ENCODE measurements at places on chromosomes 11 and 22.

DNA sequence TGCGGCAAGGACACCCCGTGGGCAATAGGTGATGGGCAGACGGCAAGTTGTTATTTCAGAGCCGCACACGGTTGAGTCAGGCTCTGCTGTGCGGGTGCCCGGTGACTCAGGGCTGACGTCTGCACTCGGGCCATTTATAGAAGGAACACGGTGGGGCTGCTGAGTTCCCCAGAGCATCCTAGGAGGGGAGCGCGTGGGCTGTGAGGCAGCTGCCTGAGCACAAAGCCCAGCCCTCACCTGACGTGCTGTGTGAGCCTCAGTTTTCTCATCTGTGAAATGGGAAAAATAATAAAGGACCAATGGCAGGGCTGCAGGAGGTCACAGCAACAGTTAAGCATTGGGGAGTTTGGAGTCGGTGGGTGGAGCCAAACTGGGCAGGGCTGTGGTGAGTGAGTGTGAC, 11.3 kb upstream of the RHOD start:
- DNase-seq: peak; percentile 88

DNA sequence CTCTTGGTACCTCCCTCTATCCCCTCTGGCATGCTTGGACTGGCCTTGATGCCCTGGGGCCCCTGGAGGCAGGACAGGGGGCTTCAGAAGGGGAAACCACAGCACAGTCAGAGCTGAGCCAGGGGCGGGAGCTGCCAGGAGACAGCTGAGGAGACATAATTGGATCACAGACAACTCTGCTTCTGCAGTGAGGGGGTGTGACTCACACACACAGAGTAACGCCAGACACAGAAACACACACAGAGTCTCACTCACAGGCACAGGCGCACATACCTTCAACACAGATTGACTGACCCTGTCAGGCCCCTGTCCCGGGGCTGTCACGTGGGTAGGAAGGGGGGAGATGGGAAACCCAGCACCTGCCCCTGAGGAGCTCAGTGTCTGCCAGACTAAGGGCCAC, 20.6 kb downstream of the STARD10 start:
- peak; percentile 47 for DNase-seq

DNA sequence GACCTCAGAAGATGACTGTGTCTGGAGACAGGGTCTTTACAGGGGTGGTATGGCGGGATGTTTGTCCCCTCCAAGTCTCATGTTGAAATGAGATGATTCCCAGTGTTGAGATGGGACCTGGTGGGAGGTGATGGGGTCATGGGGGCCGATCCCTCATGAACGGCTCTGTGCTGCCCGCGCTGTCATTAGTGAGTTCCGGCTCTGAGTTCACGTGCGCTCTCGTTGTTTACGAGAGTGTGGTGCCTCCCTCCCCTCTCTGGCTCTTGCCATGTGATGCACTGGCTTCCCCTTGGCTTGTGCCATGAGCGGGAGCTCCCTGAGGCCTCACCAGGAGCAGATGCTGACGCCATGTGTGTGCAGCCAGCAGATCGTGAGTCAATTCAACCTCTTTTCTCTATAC, 830.8 kb downstream of the TBC1D22A start:
- DNase-seq: no peak

DNA sequence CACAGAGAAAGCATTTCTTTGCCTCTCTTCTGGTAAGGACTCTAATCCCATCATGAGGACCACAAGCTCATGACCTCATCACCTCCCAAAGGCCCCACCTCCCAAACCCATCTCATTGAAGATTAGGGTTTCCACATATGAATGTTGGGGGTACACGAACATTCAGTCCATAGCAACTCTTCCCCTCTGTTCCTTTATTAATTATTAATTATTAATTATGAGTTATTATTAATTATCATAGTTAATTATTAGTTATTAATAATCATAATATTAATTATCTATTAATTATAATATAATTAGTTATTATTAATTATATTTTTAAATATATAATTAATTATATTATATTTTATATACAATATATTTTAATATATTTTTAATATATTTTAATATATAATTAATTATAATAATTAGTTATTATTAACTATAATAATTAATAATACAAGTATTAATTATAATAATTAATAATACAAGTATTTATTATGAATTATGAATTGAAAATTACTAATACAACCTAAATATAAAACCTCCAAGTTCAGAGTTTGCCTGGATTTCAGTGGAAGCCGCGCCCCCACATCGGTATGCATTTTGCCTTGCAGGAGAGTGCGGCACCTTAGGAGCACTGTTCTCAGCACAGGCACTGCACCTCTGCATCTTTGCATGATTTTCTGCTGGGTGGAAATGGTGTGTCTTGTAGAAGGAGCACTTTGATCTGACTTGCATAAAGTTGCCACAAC, 128.0 kb upstream of the FGF3 start:
- DNase-seq: no peak

GRCh38 chr22:23216461-23217170, 36.3 kb downstream of the BCR start:
- DNase-seq: no peak

DNA sequence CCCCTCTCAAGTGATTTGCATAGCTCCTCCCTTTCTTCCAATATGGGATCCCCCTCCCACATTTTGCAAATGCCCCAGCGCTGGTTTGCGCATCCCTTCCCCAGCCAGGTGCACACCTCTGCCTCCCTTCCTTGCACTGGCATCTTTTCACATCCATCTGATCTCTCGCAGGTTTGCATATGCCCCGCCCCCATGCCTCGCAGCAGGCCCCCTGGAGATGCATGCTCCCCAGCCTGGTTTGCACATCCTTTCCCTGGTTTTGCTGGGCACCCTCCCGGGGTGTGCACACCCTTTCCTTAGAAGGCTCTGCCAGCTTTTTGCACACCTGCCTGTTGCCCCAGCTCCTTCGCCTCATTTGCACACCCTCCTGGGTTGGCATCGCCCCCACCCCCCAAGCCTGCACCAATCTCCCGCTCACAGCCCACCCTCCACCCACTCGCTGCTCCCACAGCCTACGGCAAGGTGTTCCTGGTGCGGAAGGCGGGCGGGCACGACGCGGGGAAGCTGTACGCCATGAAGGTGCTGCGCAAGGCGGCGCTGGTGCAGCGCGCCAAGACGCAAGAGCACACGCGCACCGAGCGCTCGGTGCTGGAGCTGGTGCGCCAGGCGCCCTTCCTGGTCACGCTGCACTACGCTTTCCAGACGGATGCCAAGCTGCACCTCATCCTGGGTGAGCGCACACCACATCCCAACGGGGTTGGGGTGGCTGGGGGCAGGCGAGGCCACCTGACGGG, 917 bp downstream of the RPS6KA4 start:
- no peak for DNase-seq

- DNase-seq: no peak
These were observed 5.7 kb upstream of the SUN2 start for GRCh38 chr22:38761202-38762162.

- no peak for DNase-seq
These were observed 167.6 kb upstream of the SYT13 start for GRCh38 chr11:45453721-45454120.

DNA sequence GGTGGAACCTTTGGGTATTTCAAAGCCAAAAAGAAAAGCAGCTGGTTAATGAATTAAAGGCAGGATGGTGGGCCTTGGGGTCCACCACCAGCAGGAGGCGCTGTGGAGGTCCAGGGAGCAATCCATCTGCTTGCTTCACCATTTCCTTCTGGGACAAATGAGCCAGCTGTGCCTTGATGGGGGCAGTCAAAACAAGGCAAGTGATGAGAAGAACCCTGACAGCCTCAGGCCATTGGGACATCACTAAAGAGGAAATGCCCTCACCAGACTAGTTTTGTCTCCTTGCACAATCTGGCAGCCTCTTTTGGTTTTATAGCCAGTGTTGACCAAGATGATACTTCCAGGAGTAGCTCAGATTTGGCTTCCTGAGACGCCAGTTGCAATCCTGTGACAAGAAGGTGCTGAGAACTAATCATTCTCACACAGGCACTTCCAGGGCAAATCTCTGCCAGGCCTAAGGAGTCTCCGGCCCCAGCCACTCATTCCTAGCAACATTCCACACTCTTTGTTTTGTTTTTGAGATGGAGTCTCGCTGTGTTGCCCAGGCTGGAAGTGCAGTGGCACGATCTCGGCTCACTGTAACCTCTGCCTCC, 38.2 kb upstream of the WEE1 start:
- peak; percentile 86 for DNase-seq

DNA sequence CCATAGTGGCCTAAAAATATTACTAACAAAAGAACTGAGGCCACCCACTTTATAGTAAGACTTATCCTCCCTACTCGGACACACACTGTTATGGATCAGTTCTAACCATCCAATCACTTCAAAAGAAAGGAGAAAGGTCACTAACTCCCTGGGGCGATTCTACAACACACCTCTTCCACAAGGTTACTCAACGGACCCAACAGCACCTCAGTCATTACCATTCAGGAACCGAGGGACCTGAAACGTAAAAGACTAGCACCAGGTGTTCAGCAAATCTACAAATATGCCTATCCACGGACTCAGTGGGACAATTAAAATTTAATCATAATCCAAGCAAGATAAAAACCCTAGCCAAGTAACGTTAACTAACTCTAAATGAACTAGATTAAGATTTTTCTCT, 1.6 kb downstream of the HNRNPUL2 start:
- no peak for DNase-seq

- peak; percentile 45 for DNase-seq
These were observed 5.4 kb downstream of the GRK2 start for GRCh38 chr11:67271541-67272284.

- no peak for DNase-seq
These were observed 2.3 kb downstream of the ACY3 start for GRCh38 chr11:67648140-67648795.

GRCh38 chr22:27808451-27809225, 7.1 kb upstream of the MN1 start:
- no peak for DNase-seq

DNA sequence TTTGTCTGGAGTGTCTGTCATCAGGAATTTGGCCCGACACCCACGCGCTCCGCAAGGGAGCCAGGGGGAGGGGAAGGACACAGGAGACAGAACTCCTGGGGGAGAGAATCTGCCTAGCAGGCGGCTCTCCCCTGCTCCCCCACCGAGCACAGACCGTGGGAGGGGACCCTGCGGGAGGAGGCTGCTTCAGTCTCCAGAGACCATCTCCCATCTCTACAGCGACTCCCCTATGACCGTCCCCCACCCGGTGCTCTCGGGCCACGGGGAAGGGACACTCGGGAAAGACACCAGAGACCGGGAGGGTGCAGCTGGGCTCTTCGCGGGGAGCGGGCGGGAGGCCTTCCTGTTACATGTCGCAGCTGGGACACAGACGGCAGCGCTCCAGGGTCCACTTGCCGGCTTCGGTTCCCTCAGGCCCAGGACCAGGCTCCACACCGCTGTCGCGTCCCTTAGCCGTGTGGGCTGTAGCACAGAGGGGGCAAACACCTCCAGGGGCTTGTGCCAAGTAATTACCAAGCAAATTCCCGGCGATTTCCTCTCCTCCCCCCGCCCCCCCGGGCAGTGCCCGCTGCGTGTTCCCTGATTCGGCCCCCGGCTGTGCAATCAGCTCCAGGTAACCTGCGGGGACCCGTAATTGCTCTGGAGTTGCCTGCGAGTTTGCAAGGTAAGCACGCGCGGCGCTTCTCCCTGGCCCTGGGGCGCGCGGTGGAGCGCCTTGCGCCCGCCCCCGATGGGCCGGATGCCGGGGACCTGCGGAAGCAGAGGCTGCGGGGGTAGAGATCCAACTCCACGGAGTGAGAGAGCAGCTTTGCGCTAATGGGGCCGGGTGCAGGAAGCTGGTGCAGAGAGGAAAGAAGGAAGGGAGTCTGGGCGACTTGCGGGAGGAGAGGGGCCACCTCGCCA, 155.1 kb upstream of the CADM1 start:
- DNase-seq: no peak

- DNase-seq: no peak
These were observed 25.7 kb upstream of the HMGXB4 start for GRCh38 chr22:35231585-35232084.

GRCh38 chr22:28736301-28737155, 5.1 kb downstream of the CHEK2 start:
- no peak for DNase-seq

- no peak for DNase-seq
These were observed 96.2 kb downstream of the TSPAN18 start for GRCh38 chr11:44823006-44823405.

GRCh38 chr22:29623553-29624169, 20.2 kb downstream of the NF2 start:
- DNase-seq: no peak

GRCh38 chr22:31933816-31934482, 10.4 kb upstream of the YWHAH start:
- no peak for DNase-seq

- peak; percentile 32 for DNase-seq
These were observed 402.3 kb downstream of the TBC1D22A start for GRCh38 chr22:47164514-47165337.

DNA sequence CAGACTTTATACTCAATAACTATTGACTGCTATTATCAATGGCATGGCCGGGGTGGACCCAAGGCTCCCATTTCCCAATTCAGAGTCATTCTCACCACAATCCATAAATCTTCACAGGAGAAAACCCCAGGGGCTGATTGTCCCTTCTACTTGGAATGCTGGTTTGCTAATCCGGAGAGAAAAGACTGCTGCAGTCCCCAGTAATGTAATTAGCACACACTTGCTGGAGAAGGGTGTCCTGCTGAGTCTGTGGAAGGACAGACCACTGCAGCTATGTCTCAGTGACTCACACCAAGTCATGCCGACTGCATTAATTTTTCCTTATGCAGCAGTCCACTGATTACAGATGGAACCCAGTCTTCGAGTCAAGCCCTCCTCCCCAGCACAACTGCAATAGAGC, 5.9 kb upstream of the ETS1 start:
- no peak for DNase-seq

GRCh38 chr11:84230402-84230801, 944.2 kb upstream of the CCDC90B start:
- DNase-seq: no peak

- no peak for DNase-seq
These were observed 74.7 kb upstream of the DRD2 start for GRCh38 chr11:113549611-113550578.

DNA sequence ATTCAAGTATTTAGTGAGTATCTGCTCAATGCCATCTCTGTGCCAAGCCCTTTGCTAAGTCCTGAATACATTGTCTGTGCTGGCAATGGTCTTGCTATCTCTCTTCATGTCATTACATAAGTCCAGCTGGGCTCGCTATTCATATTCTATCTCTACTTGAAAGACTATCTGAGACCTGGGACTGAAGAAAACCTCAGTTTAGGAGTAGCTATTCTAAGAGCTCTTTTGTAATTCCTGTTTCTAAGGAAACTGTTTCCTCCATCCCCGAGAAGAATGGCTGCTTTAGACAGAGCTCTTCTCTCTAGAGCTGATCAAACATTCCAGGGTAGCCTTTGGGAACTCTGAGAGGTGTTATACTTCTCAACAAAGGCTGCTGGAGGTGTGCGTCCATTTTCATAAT, 33.0 kb downstream of the SLC17A6 start:
- DNase-seq: no peak

GRCh38 chr11:69865707-69866106, 46.5 kb upstream of the FGF3 start:
- no peak for DNase-seq

- DNase-seq: no peak
These were observed 12.9 kb upstream of the PIK3IP1 start for GRCh38 chr22:31305194-31305593.

GRCh38 chr11:17408641-17409040, 20.2 kb upstream of the KCNJ11 start:
- DNase-seq: no peak

- DNase-seq: no peak
These were observed 184.0 kb upstream of the TBCEL start for GRCh38 chr11:120839846-120840402.

Data from tibial artery (tissue), 4 donors.